ENCODE measurements at places on chromosomes 3 and 15.

DNA sequence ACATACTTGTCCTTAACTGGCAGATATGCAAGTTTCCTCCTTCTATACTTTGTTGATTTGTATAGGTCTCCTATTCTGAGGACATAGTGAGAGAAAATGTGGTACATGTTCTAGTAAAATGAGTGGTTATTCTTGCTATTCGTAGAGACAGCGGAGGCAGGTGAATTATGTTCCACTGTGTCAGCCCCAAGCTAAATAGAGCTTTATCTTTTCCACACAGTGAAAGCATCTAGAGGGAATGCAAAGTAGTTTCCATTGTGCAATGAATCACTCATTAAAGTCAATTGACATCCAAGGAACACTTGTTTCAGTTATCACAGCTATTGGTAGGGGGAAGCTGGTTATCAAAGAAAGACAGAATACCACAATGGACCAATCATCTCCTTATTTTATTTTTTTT, 262.4 kb downstream of the NLGN1 start:
- no peak for DNase-seq

- DNase-seq: peak; percentile 47
Measured at GRCh38 chr3:42703695-42704025, 1.1 kb upstream of the HHATL start.

DNA sequence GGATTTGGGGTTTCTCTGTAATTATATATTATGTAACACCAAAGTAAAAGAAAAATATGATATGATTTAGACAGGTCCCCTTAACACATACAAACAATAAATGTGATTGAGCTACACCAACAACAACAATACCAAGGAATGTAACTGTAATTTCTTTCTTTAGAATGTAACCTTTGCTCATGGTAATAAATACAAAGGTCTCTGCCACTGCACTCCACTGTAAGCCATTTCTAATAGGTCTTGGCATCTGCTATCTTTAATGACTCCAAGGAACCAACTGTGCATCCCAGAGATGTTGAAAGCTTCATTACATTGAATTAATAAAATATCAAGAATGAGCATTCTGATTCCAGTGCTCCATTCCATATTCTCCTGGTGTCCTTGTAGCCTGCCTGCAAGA, 88.8 kb downstream of the PDZRN3 start:
- DNase-seq: no peak

DNA sequence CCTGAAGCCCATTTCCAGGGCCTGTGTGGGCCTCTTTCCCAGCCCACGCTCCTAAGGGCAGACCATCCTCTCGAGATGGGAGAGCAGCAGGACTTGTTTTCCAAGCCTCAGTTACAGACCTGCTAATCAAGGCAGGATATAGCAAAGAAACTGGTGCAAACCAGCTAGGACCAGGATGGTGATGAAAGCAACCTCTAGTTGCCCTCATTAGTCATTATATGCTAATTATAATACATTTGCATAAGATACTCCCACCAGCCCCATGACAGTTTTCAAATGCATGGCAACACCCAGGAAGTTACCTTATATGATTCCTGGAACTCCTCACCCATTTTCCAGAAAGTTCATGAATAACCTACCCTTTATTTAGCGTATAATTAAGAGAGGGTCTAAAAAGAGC, 34.4 kb upstream of the TRH start:
- no peak for DNase-seq

- DNase-seq: peak; percentile 53
Measured at GRCh38 chr15:78921940-78922339, 22.9 kb downstream of the CTSH start.

DNA sequence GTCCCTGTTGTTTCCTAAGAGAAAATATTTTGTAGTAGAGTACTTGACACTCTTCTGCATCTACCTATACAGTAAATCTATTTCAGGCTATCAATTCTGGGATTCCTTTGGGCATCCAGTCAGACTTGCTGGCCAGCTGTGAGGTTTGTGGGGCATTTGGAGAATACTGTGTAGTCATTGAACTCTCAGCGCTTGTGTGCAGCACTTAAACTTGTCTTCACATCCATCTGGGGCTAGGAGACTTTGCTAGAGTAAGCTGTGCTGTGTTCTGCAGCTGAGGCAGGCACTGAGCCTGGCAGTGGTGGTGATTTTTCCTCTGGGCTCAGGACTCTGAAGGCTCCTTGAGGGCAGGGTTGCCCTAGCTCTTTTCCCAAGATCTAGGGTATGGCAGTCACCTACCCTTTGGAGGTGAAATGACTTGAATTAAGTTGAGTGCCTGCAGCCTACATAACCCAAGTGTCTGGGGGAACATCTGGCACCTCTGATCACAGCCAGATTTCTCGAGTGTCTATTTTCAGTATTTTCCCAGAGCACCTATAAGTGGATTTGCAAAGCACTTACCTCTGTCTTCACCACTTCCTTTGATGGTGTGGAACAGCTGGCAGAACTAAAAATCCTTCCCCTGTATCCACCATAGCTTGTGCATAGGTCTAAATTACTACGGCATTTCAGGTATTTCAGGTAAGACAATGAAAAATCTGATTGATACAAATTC, 19.3 kb downstream of the CLSTN2 start:
- DNase-seq: no peak

DNA sequence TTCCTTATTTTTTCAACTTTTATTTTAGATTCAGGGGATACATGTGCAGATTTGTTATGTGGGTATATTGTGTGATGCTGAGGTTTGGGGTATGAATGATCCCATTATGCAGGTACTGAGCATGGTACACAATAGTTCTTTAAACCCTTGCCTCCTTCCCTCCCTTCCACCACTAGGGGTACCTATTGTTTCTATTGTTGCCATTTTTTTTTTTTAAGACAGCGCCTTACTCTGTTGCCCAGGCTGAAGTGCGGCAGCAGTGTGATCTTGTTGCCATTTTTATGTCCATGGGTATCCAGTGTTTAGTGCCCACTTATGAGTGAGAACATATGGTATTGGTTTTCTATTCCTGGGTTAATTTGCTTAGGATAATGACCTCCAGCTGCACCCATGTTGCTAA, 117.3 kb upstream of the FAM3D start:
- no peak for DNase-seq

GRCh38 chr3:142931222-142931621, 32.3 kb downstream of the PAQR9 start:
- no peak for DNase-seq

DNA sequence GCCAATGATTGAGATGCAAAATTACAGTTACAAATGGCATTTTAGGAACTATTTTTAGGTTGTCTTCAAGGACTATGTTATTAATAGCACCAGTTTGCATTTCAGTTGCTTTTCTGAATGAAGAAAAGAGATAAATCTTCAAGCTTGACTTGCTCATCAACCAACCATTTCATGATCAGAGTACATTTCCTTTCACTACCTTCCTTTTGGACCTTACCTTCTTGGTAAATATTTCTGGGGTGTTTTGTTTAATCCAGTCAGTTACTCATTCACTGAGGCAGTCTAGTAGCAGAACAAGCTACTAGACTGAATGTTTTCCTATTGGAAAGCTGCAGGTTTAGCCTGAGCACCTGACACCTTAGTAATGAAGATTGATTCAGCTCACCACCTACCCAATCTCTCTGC, 8.2 kb downstream of the SLC27A2 start:
- no peak for DNase-seq

- DNase-seq: no peak
Measured at GRCh38 chr15:45338417-45338816, 39.9 kb downstream of the GATM start.

- DNase-seq: no peak
Measured at GRCh38 chr15:62900071-62900802, 142.3 kb upstream of the TPM1 start.

DNA sequence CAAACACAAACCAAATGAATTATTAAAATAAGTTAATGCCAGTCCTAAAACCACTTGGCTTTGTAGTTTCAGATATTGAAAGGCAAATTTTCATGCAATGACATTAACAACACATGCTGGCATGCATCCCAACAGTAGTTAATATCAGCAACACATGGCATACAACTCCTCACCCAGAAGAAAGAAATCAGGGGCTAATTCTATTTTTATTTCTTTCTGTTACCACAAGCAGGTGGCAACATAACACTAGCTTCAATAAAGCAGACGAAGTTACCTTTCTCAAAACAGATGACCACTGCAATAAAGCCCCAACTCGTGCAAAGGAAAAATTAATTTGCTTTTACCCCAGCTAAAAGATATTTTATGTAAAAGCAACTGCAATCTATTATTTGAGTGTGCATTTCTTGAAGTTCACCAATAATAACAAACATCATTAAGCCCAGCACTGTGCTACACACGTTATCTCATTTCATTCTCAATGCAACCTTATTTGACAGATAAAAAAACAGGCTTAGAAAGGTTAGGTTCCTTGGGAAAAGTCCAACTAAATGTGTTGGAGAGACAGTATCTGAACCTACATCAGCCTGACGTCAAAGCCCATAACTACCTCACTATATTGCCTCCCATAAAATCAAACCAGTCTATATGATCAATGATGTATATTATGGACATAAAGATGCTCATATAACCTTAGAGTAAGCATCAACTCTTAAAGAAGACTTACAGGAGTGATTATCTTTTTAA, 2.8 kb downstream of the TOP2B start:
- DNase-seq: no peak

GRCh38 chr15:101827257-101827656, 15.3 kb downstream of the OR4F15 start:
- no peak for DNase-seq

DNA sequence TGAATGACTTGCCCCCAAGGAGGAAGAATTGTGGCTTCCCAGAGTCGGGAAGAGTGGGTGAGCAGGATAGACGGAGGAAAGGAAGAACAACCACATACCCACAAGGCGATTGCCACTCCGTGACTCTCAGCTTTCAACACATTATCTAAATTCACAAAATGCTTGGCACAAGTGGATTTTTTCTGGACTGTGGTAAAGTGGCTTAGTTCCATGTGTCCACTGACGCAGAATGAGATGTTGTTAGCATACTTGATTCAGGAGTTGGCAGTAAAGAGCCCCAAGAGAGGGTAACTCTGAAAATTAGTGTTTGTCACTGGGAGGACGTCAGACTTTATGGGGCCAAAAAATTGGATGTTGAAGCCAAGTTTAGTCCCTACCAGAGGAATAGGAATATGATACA, 198.8 kb upstream of the CTNNB1 start:
- DNase-seq: no peak

- DNase-seq: no peak
Measured at GRCh38 chr3:194042927-194043326, 93.0 kb upstream of the HES1 start.

DNA sequence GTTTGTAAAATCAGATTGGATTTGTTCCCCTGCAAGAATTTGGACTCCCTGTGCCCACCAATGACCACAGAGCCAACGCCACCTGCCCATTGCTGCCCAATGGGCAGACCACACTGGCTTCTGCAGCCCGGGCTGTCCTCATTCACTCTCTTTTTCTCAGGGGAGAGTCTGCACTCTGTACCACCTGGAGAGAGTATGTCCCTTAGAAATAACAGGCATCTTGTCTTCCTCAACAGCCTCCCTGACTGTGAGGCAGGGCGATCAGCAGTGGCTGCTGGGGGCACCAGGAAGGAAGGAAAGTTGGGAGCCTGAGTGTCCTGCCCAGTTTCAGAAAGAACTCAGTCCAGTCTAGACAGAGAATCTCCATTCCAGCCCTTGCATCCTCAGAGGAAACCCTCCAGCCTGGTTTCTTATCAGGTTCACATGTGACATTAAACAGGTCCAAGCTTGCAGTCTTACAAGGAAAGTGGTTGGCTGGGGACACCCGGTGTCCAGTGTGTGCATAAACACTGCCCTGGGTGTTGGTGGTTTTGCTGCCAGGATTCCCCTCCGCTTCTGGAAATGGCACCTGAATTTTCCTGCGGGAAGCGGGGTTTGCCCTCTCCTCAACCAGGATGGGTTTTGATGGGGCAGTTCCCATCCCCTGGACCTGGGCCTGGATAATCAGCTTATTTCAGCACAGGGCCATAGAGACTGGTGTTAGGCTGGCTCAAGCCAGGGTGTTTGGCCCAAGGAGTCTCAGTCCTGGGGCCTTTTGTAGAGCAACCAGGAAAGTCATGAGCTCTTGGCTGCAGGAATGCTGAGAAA, 37.2 kb downstream of the SSUH2 start:
- no peak for DNase-seq

DNA sequence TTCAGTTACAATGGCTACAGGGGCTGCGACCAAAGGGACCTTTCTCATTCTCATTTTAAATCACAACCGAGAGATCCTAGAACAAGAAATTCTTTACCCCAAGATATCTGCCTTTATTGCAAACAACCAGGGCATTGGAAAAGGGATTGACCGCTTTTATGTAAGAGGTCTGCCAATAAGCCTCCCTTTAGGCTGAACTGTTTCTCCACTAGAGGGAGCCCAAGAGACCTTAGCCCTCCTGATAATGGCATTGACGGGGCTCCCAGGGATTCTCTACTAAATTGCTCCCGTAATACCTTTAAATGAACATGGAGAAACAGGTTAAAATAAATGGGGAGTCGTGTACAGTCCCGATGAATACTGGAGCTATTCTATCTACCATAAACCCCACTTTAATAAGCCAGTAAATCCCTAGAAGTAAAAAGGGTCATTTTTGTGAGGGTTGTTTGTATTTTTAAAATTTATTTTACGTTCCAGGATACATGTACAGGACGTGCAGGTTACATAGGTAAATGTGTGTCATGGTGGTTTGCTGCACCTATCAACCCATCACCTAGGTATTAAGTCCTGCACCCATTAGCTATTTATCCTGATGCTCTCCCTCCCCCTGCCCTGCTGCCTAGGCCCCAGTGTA, 7.5 kb upstream of the IGSF10 start:
- no peak for DNase-seq

DNA sequence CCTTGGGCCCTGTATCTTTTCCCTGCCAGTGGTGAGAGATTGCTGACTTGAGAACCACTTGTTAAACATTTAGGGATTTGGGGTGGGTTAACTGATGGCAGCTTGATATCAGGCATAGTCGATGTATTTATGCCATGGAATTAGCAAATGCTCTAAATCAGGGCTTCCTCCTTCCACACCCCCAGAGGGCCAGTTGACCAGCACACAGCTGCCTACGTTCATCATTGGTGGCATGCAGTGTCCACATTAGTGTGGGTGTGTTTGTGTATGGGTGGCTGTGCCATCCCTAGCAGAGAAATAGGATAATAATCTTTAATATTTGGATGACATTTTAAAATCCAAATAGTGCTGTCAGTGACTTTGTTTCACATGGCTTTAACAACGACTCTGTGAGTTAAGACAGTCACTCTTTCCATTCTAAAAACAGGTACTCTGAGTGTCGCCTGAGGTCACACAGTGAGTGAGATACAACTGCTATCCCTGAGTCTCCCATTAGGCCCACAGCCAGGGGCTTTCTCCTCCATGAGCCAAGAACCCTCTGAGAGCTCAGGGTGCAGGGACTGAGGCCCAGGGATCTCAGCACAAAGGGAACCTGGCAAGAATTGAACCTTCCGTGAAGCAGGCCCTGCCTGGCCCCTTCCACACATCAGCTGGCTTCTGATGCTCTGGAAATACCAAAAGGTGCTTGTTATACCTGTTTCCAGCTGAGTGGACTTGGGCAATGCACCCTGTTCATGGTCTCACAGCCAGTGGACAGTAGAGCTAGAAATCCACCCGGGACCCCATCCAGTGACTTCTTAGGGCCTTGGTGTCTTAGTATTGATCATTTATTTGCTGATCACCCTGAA, 4.3 kb upstream of the LTF start:
- no peak for DNase-seq

GRCh38 chr3:189331002-189331418, 159.2 kb downstream of the TPRG1 start:
- DNase-seq: no peak

GRCh38 chr3:188060840-188061544, 93.0 kb upstream of the LPP start:
- DNase-seq: no peak

- no peak for DNase-seq
Measured at GRCh38 chr3:159711560-159712333, 276.9 kb upstream of the IL12A start.

Measured in type B pancreatic cell (in vitro differentiated cells).